H9 (cell line): ENCODE measurements at places on chromosomes 12 and 14. TPM values are rescaled to one million over a fixed set of nuclear protein-coding genes. Genes with fewer than 3 reads are reported as not detected.

NAP1L1 gene
- 988 and 1,012 TPM in 2 replicates for total RNA-seq

DNA sequence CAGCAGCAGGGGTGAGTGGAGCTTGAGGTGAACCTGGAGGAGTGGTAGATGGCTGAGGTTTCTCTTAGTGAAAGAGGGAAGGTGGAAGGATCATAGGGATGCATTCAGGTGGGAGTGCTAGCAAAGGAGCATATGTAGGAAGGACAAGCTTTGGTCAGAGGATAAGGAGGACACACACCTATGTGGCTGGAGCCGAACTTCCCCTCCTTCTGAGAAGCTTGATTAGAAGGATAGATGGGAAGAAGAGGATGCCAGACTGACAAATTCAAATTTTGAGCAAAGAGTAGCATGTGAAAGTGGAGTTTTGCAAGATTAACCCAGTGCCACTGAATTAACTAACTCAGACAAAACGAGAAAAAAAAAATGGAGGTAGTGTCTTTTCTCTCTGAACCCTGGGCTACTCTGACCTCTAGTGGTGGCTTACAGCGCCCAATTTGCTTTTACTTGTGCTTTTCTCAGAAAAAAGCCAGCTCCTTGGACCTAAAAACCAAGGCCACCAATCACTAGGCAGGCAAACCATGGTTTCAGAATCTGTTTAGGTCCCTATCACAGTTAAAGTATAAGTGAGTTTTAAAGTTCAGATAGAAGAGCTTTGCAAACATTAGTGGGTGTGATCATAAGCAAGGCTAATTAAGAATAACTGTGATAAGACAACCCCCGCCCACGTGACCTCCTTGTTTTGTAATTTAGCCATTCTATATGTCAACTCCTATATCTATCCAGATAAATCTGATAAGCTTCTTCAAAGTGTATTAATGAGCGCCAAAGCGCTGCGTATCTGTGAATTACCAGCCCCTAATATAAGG, 15.5 kb downstream of the EMP1 start:
- no peaks in the 10 kb centered on the region for H3K27me3 ChIP-seq
- H3K4me1 ChIP-seq, result peaks cover 5% of the 10 kb centered on the region; the same call in 1 of the 2 replicates
- no peaks in the 10 kb centered on the region for H3K36me3 ChIP-seq
- no peak overlapping the region for H3K4me3 ChIP-seq
- DNase-seq, result peak; percentile 71
- no peak overlapping the region for H3K27ac ChIP-seq

- H3K4me3 ChIP-seq, result no peak overlapping the region
- H3K27ac ChIP-seq, result no peak overlapping the region
- no peaks in the 10 kb centered on the region for H3K4me1 ChIP-seq
- H3K27me3 ChIP-seq, result no peaks in the 10 kb centered on the region
- peaks cover 3% of the 10 kb centered on the region for H3K36me3 ChIP-seq
Observed at GRCh38 chr12:83793616-83794015, 1106.9 kb downstream of the TMTC2 start.

CEBPE gene
- not detected in 2 replicates for total RNA-seq

DNA sequence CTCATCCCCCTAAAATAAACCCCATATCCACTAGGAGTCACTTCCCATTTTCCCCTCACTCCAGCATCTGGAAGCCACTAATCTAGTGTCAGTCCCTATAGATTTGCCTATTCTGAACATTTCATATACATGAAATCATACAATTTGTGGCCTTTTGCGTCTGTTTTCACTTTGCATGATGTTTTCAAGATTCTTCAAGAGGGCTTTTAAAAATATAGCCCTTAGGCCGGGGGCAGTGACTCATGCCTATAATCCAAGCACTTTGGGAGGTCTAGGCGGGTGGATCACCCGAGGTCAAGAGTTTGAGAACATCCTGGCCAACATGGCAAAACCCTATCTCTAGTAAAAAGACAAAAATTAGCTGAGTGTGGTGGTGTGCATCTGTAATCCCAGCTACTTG, 104.7 kb downstream of the VEZT start:
- H3K4me3 ChIP-seq, result no peak overlapping the region
- H3K4me1 ChIP-seq, result no peaks in the 10 kb centered on the region
- no peaks in the 10 kb centered on the region for H3K27me3 ChIP-seq

- peaks cover 8% of the 10 kb centered on the region; the same call in 1 of the 2 replicates for H3K27me3 ChIP-seq
- H3K27ac ChIP-seq, result no peak overlapping the region
- H3K4me1 ChIP-seq, result no peaks in the 10 kb centered on the region
- H3K4me3 ChIP-seq, result no peak overlapping the region
- no peak for DNase-seq
Observed at GRCh38 chr12:132208153-132208823, 64.0 kb downstream of the NOC4L start.

DNA sequence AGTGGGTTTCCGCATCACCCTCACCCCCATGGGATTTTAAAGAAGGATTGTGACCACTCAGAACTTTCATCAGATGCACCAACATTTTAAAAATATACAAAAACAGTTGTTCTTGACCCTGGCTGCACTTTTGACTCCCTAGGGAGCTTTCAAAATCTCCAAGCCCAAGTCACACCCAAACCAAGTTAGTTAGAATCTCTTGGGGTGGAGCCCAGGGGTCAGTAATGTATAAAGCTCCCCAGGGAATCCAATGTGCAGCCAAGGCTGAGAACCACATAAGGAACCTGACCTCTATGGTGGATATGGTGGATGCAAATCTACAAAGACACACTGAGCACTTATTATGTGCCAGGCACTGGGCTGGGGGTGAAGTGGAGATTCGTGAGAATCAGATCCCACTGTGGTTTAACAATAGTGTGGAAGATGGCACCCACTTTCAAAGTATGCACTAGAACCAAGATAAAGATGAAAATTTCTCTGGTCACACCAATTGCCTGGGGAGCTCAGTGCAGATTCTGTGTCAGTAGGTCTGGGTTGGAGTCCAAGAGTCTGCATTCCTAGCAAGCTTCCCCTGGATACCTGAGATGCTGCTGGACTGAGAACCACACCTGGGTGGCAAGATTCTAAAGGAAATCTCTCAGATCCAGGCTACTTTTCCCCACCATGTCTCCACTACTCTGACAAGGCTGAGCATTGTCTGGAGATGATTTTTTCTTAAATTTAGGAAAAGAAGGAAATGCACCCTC, 18.9 kb upstream of the CMKLR1 start:
- H3K4me1 ChIP-seq, result no peaks in the 10 kb centered on the region
- H3K27me3 ChIP-seq, result no peaks in the 10 kb centered on the region
- H3K27ac ChIP-seq, result no peak overlapping the region
- H3K36me3 ChIP-seq, result no peaks in the 10 kb centered on the region

- H3K36me3 ChIP-seq, result 0 out of 2 replicates have a peak, but pooled peaks cover under 1% of the 10 kb centered on the region
- peaks cover 4% of the 10 kb centered on the region; the same call in 1 of the 2 replicates for H3K4me1 ChIP-seq
- no peaks in the 10 kb centered on the region for H3K27me3 ChIP-seq
Observed at GRCh38 chr14:68518761-68519670, 273.9 kb downstream of the ZFP36L1 start.

SSTR1 gene
- 0.90 and 0.98 TPM in 2 replicates for total RNA-seq

DNA sequence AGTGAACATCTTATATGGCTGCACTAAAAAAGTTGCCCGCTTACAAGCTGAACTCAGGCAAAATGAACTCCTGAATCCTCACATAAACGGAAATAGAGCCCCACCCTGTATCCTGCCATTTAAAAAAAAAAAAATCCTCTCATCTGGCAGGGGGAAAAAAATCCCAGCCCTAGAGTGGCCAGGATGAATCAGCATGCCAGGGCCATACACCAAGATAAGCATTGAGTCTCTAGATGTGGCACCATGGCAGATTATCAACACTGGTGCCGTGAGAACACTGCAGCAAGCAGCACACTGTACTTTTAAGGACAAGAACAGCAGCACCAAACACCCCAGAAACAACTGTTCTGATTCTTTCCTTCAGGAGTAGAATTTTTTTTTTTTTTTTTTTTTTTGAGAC, 65.5 kb downstream of the RASSF3 start:
- H3K36me3 ChIP-seq, result no peaks in the 10 kb centered on the region
- H3K27ac ChIP-seq, result no peak overlapping the region
- DNase-seq, result no peak

DNA sequence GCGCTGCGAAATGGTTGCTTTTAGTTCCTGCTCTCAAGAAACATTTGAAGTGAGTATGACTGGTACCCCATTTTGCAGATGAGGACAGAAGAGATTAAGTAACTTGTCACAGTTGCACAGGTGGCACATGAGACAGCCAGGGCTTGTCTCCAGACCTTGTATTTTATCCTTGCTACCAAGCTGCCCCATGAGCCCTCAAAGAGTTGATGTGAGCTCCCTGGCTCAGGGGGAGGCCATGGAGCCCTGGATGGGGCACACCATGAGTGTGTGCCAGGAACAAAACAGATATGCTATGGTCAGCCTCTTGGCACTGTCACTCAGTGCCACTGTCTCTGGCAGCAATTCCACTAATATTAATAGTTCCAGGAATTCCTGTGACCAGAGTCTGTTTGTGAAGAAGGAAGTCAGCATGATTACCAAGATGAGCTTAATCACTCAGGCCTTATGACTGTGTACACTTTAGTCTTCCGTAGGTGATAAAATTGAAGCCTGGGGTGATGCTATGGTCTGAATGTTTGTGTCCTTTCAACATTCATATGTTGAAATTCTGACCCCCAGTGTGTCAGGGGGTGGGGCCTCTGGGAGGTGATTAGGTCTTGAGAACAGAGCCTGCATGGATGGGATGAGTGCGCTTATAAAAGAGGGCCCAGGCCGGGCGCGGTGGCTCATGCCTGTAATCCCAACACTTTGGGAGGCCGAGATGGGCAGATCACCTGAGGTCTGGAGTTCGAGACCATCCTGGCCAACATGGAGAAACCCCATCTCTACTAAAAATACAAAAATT, 806.8 kb downstream of the AACS start:
- H3K36me3 ChIP-seq, result no peaks in the 10 kb centered on the region; the same call in 2 of the 3 replicates
- no peak for DNase-seq
- H3K4me3 ChIP-seq, result no peak overlapping the region

DNA sequence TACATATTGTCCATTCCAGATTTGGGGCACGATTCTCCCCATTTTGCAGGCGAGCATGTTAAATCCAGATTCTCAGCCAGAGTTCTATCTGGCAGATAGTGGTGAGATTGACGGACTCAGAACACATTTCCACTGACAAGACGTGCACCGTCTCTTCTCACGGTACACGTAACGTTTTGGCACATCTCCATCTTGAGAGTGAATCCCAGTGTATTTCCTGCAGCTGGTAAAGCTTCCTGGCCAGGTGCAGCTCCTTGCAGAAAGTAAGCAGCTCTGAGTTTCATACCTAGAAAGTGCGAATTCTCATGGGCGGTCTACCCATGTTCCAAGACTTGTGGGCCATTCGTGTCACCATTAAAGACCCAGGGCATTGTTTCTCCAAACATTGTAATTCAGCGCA, 102.6 kb downstream of the TSPAN9 start:
- H3K27ac ChIP-seq, result no peak overlapping the region
- no peak overlapping the region for H3K4me3 ChIP-seq
- H3K4me1 ChIP-seq, result peaks cover 6% of the 10 kb centered on the region; the same call in 1 of the 2 replicates
- H3K27me3 ChIP-seq, result no peaks in the 10 kb centered on the region
- no peak for DNase-seq

UNC79 gene
- 2.8 and 3.0 TPM in 2 replicates for total RNA-seq

- H3K36me3 ChIP-seq, result peaks cover 11% of the 10 kb centered on the region; the same call in 1 of the 2 replicates
- no peaks in the 10 kb centered on the region for H3K4me1 ChIP-seq
- H3K4me3 ChIP-seq, result no peak overlapping the region
- H3K27ac ChIP-seq, result no peak overlapping the region
- H3K27me3 ChIP-seq, result no peaks in the 10 kb centered on the region
- no peak for DNase-seq
Observed at GRCh38 chr14:56181681-56182085, 63.5 kb downstream of the PELI2 start.

ATP2B1 gene
- 20.6 and 23.4 TPM in 2 replicates for total RNA-seq

CLEC9A gene
- not detected in 2 replicates for total RNA-seq

GLIPR1L1 gene
- 1.9 and 3.2 TPM in 2 replicates for total RNA-seq

PELI2 gene
- total RNA-seq, result 16.2 and 18.0 TPM in 2 replicates

TMEM132D gene
- total RNA-seq, result 6.1 TPM in 2 replicates

- no peak overlapping the region for H3K4me3 ChIP-seq
- H3K4me1 ChIP-seq, result no peaks in the 10 kb centered on the region
- no peaks in the 10 kb centered on the region for H3K36me3 ChIP-seq
- no peak overlapping the region for H3K27ac ChIP-seq
- DNase-seq, result no peak
Observed at GRCh38 chr12:96045566-96045965, 10.2 kb upstream of the LTA4H start.

DNA sequence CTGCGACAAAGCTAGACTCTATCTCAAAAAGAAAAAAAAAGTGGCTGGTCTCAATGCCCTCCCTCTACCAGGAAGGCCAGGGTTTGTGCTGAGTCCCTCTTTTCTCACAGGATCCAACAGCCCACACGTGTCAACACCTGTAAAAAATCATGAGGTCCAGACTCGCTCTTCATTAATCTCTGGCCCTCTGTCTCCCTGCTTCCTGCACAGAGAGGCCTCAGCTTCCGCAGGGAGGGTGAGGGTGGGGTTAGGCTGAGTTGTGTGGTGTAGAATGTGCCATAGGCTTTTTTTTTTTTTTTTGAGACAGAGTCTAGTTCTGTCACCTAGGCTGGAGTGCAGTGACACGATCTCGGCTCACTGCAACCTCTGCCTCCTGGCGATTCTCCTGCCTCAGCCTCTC, 6.1 kb downstream of the CFAP73 start:
- peaks cover 3% of the 10 kb centered on the region; the same call in 1 of the 2 replicates for H3K4me1 ChIP-seq
- DNase-seq, result no peak
- peaks cover 14% of the 10 kb centered on the region; the same call in 1 of the 2 replicates for H3K27me3 ChIP-seq
- no peak overlapping the region for H3K4me3 ChIP-seq

DNA sequence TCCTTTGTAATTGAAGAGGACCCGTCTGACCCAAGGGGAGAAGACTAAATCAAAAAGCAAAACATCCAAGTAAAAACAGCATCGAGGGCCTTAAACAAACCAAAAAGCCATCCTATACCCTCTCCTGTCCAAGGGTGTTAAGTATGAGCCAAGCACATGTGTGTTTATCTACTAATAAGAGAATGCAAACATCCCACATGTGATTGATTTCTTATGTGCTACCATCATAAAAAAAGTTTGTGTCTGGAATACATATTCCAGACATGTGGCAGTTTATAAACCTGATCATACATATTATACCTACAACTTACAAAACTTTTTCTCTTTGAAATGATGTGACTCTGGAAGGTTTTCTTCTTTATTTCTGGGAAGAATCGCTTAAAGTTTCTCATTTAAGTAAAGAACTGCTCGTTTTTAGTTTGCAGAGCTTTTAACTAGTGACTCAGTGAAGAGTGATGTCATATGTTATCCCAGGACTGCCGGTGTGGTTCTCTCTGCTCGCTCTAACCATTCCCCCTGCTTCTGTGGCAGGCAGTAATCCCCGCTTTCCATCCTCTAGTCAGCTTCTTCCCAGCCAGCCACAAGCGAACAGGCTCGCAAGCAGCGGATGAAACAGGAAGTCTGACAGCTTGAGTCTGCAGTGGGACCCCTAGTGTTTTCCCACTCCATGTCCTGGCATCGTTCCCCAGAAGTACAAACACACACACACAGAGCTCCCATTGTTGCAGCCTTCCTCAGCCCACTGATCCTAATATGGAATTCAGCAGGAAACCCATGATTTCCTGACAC, 431 bp upstream of the RHOJ start:
- no peaks in the 10 kb centered on the region for H3K27me3 ChIP-seq
- H3K4me3 ChIP-seq, result no peak overlapping the region
- H3K27ac ChIP-seq, result no peak overlapping the region
- no peaks in the 10 kb centered on the region for H3K36me3 ChIP-seq

CRACR2A gene
- 2.0 and 2.1 TPM in 2 replicates for total RNA-seq

GRCh38 chr14:88618476-88618875, 55.6 kb downstream of the ZC3H14 start:
- no peaks in the 10 kb centered on the region; the same call in none of the 2 replicates for H3K4me1 ChIP-seq
- no peaks in the 10 kb centered on the region for H3K27me3 ChIP-seq
- no peak for DNase-seq

ATF1 gene
- 45.7 and 47.8 TPM in 2 replicates for total RNA-seq

SERPINA3 gene
- total RNA-seq, result not detected in 2 replicates

TMEM132C gene
- total RNA-seq, result 0.22 and 0.24 TPM in 2 replicates

- no peaks in the 10 kb centered on the region for H3K36me3 ChIP-seq
- H3K4me3 ChIP-seq, result no peak overlapping the region
- H3K27ac ChIP-seq, result no peak overlapping the region
- no peaks in the 10 kb centered on the region for H3K4me1 ChIP-seq
- no peaks in the 10 kb centered on the region for H3K27me3 ChIP-seq
- DNase-seq, result no peak
Observed at GRCh38 chr12:47200446-47200845, 120.7 kb upstream of the AMIGO2 start.
